ENCODE measurements at places on chromosomes 6 and 20.

GRCh38 chr6:38180586-38180985, 361.1 kb downstream of the ZFAND3 start:
- no peak for DNase-seq

DNA sequence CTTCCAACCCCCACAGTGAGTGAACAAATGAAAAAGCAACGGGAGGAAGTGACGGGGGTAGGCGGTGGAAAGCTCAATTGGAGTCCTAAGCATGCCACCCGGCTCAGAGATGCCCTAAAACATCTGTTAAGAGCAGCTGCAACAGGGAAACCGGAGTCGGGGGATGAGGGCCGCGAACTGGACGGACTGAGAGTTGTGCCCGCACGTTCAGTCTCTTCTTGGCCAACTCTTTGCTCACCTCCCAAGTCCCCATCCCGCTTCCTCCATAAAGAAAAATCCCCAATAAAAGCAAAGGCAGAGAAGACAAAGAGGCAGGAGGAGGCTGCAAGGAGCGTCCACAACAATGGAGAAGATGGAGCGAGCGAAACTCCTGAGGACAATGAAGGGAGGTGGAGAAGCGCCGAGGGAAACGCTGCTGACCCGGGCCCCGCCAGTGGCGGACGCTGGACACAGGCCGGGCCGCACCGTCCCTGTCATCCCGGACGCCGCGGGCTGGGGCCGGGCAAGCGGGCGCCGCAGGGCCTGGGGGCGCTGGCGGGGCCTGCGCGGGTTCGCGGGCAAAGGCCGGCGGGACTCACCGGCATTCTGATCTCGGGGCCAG, 600 bp downstream of the SEC63 start:
- peak; percentile 27 for DNase-seq

- DNase-seq, result peak; percentile 41
Measured at GRCh38 chr6:27894839-27895762, 17.1 kb downstream of the OR2B2 start.

DNA sequence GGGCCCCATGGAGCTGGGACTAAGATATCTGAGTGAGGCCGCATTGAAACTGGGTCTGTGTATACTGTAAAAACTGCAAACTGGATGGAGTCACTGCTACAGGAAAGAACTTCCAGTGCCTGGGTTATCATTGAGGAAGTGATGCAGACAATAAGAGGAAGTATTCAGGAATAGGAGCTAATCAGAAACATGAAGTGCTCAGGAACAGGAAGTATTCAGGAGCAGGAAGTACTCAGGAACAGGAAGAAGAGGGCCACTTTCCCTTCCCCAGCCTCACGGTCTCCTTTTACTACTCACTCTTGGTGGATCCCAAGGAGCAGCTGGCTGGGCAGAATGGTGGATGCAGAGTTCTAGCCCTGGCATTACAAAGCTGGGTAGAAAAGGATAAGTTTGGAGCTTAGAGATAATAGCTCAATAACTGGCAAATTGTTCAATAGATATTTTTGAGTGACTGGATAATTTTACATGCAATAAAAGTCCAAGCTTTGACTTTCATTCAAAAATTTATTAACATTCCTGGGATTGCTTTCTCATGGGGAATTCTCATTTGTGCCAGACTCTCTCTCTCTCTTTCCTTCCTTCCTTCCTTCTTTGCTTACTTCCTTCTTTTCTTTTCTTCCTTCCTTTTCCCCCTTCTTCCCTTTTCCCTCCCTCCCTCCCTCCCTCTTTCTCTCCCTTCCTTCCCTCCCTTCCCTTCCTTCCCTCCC, 82.2 kb upstream of the PAX1 start:
- no peak for DNase-seq

DNA sequence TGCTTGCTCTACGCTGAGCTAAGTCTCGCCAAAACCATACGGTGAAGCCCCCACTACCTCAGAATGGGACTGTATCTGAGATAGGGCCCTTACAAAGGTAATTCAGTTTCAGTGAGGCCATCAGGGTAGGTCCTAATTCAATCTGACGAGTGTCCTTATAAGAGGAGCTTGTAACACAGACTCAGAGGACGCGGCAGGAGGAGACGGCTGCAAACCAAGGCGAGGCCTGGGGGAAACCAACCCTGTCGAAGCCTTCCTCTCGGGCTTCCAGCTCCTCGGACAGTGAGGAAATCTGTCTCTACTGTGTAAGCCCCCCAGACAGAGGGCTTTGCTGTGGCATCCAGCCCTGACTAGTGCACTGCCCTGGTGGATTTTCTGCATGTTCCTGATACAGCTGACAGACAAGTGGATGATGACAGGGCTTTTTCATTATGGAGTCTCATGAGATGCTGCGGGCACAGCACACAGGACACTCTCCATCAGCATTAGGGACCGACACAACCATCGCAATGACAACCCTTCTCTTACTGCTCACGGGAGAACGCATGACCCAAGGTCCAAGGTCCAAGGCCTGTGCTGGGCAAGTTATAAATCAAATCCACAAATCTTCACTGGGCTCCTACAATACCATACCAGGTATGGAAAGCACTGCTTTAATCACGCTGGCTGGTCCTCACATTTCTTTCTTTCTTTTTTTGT, 48.2 kb downstream of the SSR1 start:
- no peak for DNase-seq

DNA sequence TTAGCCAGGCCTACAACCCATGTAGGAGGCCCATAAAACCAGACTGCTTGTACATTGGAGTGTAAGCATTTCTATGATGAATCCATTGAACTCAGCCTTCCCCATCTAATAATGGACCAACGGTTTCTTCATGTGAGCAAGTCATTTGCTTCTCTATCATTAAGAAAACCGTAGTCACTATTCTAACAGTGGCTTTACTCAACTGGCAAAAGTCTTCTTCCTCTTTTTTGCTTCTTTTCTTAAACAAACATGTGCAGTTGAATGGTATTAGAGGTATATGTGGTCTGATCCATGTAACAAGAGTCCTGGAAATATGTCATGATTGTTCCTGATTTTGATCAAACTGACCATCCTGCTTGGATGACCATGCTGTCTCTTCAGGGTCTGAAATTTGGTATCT, 132.4 kb upstream of the STXBP5 start:
- no peak for DNase-seq

DNA sequence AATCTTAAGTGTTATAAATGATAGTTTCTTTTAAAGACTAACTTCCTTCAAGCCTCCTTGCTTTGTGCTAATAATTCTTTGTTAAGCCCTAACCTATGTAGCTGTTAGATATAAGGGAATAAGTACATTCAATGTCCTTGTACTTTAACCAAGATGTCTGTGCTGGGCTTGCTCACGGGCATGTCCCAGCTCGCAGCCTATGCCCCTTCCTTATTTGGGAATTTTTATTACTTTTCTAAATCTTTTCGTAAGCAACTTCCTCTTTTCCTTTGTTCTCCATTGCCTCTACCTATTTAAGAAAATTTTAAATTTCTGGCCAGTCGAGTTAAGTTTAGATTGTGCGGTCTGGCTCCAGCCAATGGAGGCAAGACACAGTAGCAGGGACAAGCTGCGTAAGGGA, 26.0 kb upstream of the CDK19 start:
- DNase-seq, result no peak

GRCh38 chr6:161033667-161034066, 42.1 kb downstream of the MAP3K4 start:
- no peak for DNase-seq

DNA sequence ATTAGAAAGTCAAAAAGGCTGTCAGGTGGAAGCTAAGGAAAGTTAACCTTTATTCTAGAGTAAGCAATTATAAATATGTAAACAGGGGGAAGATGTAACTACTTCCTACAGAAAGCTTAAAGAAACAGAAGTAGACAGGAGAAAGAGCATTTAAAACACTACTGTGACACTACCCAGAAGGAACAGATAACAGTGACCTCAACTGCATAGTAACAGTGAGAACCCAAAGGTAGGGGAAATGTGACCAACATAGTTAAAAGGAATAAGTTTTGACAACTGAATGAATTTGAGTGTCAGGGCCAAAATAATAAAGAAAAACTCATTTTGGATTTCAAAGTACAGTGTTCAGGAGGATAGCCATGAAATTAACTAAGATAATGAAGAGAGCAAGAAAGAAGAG, 43.5 kb downstream of the IBTK start:
- no peak for DNase-seq

DNA sequence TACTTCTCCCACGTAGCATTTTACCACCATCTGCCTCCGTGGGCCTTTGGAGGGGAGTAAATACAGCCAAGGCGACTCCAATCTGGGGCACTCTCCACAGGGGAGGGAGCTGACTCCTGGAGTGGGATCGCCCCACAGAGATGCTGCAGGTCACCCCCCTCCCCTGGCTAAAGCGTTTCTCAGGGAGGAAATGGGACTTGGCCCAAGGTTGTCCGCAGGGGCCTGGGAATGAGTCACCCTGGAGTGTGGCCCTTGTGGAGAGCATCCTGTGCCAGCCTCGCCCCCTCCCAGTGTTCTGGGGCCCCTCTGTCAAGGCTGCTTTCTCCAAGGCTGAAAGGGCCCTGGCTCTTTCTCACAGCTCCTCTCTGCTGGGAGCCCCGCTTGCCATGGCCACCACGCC, 84.5 kb upstream of the QKI start:
- DNase-seq, result no peak

- DNase-seq, result no peak
Measured at GRCh38 chr6:71929047-71929446, 42.7 kb downstream of the RIMS1 start.

GRCh38 chr20:63747622-63748069, 8.1 kb downstream of the SLC2A4RG start:
- no peak for DNase-seq

Data from activated T-helper 1 cell treated with Interleukin-2 at 50 U/mL for 16 hours (primary cell).